Activated CD4-positive, alpha-beta memory T cell treated with anti-CD3 and anti-CD28 coated beads, Interleukin-2, amount 10 ng/mL, durations not matched to agents 7 days and 5 days (primary cell): ENCODE measurements at places on chromosomes 3 and 15. TPM values are rescaled to one million over a fixed set of nuclear protein-coding genes. Genes with fewer than 3 reads are reported as not detected.

GRCh38 chr3:98887684-98888083, 13.8 kb downstream of the DCBLD2 start:
- peaks cover 3% of the 10 kb centered on the region for H3K27me3 ChIP-seq
- H3K36me3 ChIP-seq: no peaks in the 10 kb centered on the region
- DNase-seq: no peak
- H3K4me3 ChIP-seq: no peak overlapping the region
- H3K27ac ChIP-seq: no peak overlapping the region

TMEM266 gene
- not detected for total RNA-seq

DNA sequence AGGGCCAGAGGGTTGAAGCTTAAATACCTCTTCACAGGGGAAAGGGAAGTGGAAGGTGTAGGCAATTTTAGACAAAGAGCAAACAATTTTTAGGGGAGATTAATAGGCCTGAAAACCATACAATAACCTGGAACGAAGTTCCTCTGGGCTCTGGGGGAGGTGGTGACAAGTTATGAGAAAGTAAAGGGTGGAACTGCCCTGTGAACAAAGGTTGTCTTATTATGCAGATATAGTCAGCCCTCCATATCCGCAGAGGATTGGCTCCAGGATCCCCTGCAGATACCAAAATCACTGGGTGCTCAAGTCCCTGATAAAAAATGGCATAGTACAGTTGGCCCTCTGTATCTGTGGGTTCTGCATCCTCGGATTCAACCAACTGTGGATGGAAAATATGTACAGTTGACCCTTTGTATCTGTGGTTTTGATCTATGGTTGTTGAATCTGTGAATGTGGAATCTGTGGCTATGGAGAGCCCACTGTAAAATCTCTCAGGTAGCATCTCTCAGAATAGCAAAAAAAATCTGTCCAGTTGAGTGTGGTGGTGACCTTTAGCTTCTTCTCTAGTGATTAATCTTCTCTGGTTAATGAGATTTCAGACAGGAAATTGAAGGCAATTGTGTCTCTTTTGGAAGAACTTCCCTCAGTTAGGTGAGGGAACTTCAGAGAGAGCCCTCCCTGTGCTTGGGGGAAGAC, 40.2 kb downstream of the CLEC3B start:
- H3K4me3 ChIP-seq: no peak overlapping the region
- H3K27me3 ChIP-seq: peaks cover 17% of the 10 kb centered on the region
- H3K36me3 ChIP-seq: no peaks in the 10 kb centered on the region

DNA sequence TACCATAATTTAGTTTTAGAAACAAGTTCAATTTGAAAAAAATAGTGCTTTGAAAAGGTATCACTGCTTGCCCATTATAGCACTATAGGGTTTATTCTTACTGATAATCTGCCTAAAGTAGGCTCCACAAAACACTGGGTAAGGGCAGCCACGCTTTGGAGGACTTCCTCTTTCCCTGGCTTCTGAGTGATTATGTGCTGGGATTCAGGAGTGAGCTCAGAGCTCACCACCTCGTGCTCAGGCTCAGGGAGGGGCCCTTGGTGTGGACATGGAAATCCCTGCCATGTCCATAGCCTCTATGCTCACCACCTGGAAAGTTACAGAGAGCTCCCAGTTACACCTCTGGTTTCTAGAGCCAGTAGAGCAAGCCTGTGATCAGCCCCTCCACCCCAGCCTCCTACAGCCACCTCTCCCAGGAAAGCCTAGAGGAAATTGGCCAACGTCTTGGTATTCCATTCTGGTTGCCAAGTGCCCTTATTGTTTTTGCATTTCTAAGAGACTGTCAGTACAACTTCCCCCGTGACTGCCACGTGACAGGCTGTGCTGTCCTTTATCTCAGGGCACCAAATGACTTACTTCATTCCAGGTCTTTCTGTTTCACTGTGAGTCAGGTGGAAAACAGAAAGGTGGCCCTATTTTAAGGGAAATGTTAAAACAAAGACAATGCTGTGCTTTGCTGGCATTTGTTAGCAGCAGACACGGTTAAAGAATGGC, 316.0 kb downstream of the RORA start:
- no peak overlapping the region for H3K4me3 ChIP-seq
- H3K27me3 ChIP-seq: peaks cover 2% of the 10 kb centered on the region
- peaks cover 15% of the 10 kb centered on the region for H3K4me1 ChIP-seq
- no peak overlapping the region for H3K27ac ChIP-seq
- DNase-seq: no peak
- no peaks in the 10 kb centered on the region for H3K36me3 ChIP-seq

MORC1 gene
- total RNA-seq: not detected

DNAJC17 gene
- 35.8 TPM for total RNA-seq

DNA sequence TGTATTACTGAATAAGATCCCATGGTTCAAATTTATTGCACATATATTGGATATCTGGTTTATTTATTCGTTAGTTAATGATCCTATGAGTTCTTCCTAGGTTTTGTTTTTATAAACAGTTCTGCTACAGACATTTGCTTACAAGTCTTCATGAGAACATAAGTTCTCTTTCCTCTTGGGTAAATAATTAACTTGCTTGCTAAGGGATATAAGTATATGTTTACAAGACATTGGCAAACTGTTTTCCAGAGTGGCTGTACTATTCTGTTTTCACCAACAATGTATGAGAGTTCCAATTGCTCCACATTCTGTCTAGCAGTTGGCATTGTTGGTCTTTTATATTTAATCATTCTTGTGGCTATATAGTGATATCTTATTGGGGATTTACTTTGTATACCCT, 341.8 kb upstream of the GBE1 start:
- H3K27ac ChIP-seq: no peak overlapping the region
- H3K36me3 ChIP-seq: no peaks in the 10 kb centered on the region
- H3K27me3 ChIP-seq: no peaks in the 10 kb centered on the region
- no peaks in the 10 kb centered on the region for H3K4me1 ChIP-seq
- no peak for DNase-seq

GRCh38 chr15:52208306-52208946, 17.2 kb upstream of the GNB5 start:
- H3K4me3 ChIP-seq: no peak overlapping the region
- H3K36me3 ChIP-seq: no peaks in the 10 kb centered on the region
- H3K4me1 ChIP-seq: peaks cover 2% of the 10 kb centered on the region
- no peaks in the 10 kb centered on the region for H3K27me3 ChIP-seq

DNA sequence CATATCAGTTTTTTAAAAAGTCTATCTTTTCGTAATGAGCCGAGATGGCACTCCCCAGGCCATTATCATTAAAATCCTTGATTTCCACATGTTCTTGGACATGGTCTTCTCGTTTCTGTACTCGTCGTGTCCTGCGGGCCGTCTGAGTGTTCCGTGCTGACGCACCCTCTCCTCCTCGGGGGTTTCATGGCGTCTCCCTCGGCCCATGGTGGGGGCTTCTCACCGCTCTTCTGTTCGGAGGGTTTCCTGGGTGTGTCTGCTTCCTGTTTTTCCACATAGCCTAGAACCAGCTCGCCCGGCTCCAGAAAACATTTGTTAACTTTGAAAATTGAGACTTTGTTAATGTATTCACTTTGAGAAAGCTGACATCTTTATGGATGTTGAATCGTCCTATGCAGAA, 92.7 kb downstream of the VGLL4 start:
- H3K4me1 ChIP-seq: no peaks in the 10 kb centered on the region
- no peak for DNase-seq
- H3K27ac ChIP-seq: no peak overlapping the region

DNA sequence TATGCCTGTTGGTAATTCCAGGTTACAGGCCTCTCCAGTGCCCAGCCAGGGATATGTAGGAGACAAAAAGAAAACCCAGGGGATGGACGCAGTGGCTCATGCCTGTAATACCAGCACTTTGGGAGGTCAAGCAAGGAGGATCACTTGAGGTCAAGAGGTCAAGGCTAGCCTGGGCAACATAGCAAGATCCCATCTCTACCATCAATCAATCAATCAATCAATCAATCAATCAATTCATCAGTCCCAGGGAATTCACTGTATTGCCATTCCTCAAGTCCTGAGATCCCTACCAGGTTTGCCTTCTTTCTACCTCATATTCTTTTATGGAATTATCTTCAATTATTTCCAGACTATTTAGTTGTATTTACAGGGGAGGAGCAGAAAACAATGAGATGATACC, 82.2 kb downstream of the DHX30 start:
- H3K4me1 ChIP-seq: peaks cover 7% of the 10 kb centered on the region
- no peak for DNase-seq
- no peak overlapping the region for H3K4me3 ChIP-seq
- H3K36me3 ChIP-seq: peaks cover 31% of the 10 kb centered on the region
- no peak overlapping the region for H3K27ac ChIP-seq
- no peaks in the 10 kb centered on the region for H3K27me3 ChIP-seq

- no peak overlapping the region for H3K27ac ChIP-seq
- H3K4me3 ChIP-seq: no peak overlapping the region
- H3K36me3 ChIP-seq: peaks cover 58% of the 10 kb centered on the region
Observed at GRCh38 chr3:197541756-197542539, 13.8 kb downstream of the BDH1 start.

DNA sequence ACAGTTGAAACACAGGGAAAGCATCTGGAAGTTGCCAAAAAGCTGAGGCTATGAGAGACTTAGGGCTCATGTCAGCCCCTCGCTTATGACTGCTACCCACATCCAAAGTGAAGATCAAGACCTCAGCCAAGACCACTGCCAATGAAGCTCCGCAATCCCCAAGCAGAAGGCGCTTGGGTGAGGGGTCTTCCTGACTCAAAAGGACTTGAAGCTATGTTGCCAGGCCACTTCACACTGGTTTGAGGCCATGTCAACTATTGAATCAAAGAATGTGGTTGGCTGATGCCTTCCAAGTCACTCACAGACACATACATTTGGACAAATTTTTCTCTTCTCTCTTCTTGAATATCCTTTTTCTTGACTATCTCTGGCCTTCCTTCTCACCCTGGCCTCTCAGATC, 928 bp upstream of the CCR4 start:
- H3K4me3 ChIP-seq: peak overlapping the region; percentile 36
- H3K36me3 ChIP-seq: peaks cover 33% of the 10 kb centered on the region
- DNase-seq: no peak
- H3K4me1 ChIP-seq: peaks cover 71% of the 10 kb centered on the region
- no peaks in the 10 kb centered on the region for H3K27me3 ChIP-seq

DNA sequence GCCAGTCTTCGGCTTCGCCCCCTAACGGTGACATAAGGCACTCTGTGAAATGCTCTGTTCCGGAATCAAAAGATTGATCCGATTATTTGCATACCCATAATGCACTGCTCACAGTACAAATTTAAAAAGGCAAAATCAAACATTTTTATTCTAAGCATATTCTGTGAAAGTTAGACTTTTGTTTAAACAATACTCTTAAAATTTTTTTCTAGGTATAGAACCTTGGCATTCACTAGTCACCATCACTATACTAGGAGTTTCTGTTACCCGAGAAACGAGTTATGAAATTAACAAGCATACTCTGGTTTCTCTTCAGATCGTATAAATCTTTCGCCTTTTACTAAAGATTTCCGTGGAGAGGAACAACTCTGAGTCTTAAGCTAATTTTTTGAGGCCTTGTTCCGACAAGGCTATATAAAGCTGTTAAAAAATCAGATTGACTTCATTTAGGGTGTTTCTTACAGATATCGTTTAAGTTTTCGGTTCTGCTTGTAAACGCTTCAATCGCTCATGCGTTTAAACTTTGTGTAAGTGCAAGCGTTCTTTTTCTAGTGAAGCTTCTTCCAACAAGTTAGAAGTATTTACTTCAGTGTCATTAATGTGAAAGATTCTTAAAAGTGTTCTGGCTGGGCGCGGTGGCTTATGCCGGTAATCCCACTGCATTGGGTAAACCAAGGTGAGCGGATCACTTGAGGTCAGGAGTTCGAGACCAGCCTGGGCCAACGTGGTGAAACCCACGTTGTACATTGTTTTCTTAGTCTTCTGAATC, at the start of gene RNU5B-1:
TSS of gene RNU5B-1 (plus strand) at position 297 of the 769 bp plus-strand sequence.
- H3K27me3 ChIP-seq: peaks cover 2% of the 10 kb centered on the region
- peak; percentile 86 for DNase-seq
- peaks cover 37% of the 10 kb centered on the region for H3K4me1 ChIP-seq
- H3K27ac ChIP-seq: peak within 1 kb of the TSS; percentile 90
- peaks cover 5% of the 10 kb centered on the region for H3K36me3 ChIP-seq

GRCh38 chr3:159234306-159234705, 432.5 kb downstream of the MFSD1 start:
- no peak overlapping the region for H3K27ac ChIP-seq
- no peaks in the 10 kb centered on the region for H3K4me1 ChIP-seq
- H3K36me3 ChIP-seq: no peaks in the 10 kb centered on the region
- no peak overlapping the region for H3K4me3 ChIP-seq
- peaks cover 2% of the 10 kb centered on the region for H3K27me3 ChIP-seq
- no peak for DNase-seq

DNA sequence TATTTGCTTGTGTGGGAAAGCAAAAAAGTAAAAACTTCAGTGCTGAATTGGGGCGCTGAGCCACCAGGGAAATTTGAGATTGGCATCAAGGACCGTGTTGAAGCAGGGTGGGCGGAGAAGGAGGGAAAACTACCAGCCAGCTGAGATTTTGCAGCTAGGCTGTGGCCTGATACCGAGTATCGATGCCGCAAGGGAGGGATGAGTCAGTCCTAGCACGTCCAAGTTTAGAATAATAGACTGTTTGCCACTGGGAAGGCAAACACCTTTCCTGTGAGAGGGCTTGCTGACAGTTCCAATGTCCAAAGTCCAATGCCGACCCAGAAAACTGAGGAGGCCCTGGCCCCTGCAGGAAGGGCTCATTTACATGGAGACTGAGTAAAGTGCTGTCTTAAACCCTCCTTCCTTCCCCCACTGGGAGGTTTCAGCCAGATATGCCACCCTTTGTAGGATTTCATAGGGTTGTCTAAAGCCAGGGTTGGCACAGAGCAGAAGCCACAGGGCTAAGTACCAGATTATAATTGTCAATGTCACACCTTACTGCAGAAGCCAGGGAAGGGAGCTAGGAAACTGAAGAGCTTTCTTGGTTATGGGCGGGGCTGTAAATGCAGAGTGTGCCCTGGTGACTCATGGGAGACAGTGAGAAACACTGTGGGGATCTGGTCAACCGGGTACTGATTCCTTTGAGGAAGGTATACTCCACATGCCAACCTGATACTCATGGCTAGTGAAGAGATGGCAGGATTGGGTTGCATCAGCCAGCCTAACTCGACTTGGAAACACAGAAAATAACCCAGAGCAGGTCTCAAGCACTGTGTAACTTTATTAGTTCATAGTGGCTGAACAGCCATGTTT, 28.4 kb upstream of the PIK3CB start:
- DNase-seq: no peak
- H3K27ac ChIP-seq: no peak overlapping the region
- H3K27me3 ChIP-seq: no peaks in the 10 kb centered on the region
- H3K4me1 ChIP-seq: peaks cover 13% of the 10 kb centered on the region
- H3K36me3 ChIP-seq: no peaks in the 10 kb centered on the region
